Type B pancreatic cell (in vitro differentiated cells): ENCODE measurements at places on chromosomes 6 and 20.
A peak's percentile ranks its signal among the peaks of the same experiment; 100 is the strongest.

DNA sequence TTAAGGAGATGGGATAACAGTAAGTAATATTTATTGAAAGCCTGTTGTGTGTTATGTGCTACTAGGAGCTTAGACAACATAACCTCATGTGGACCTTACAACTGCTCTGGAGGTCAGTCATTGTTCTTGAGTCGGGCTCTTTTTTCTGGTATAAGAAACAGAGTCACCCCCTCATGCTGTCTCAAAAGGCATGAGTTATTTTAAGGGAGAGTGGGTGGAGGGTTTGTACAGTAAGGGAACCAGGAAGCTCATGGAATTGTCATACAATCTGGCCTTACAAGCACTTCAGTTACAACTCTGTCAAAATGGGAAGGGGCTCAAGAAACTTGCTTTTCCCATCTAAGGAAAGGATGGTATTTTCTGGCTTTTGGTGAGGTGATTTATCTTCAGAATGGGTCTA is 16.5 kb upstream of the DSE start:
- H3K27me3 ChIP-seq, result no peaks in the 10 kb centered on the region
- H3K36me3 ChIP-seq, result no peaks in the 10 kb centered on the region
- no peak overlapping the region for H3K4me3 ChIP-seq
- peaks cover 3% of the 10 kb centered on the region for H3K4me1 ChIP-seq
- no peak for DNase-seq

DNA sequence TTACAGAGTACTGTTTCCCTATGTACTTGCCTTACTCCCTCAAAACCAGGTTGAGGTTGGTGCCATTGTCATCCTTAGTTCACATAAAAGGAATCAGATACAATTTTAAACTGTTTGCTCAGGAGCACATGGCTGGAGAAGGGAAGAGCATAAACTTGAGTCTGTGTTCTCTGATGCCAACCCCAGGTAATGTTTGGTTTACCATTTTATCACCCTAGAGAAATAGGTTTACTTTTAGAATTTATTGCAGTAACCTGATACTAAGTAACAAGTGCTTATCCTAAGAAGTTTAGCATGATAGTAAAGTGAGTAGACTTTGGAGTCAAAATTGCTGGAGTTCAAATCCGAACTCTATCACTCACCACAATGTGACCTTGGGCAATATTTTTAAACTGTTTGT is 86.3 kb downstream of the RFPL4B start:
- no peaks in the 10 kb centered on the region for H3K36me3 ChIP-seq
- no peak overlapping the region for H3K4me3 ChIP-seq
- H3K27ac ChIP-seq, result no peak overlapping the region
- peaks cover 13% of the 10 kb centered on the region for H3K4me1 ChIP-seq
- no peak for DNase-seq

DNA sequence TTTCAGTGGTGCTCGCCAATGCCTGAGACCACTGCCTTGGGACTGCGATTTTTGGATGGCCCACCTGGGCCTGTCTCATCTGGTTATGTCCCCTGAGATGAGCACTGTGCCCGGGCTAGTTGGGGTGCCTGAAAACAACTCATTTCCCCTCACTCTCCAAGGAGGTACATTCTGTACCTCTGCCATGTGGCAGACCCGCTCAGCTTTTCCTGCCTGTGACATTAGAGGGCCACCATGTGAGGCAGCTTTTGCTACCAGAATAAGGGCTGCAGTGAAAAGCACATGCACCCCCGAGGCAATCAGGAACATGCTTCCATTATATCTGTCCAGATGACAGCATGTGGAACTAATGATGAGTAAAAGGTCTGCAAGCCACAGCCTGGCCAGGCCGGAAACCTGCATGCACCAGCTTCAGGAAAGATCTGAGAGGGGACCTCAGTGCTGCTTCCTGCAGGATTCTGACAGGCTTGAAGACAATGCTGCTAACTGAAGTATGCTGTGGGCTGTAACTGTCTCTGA is 11.3 kb upstream of the SRSF6 start:
- peaks cover 16% of the 10 kb centered on the region for H3K27me3 ChIP-seq
- no peak overlapping the region for H3K27ac ChIP-seq
- no peak overlapping the region for H3K4me3 ChIP-seq
- no peak for DNase-seq

- H3K27ac ChIP-seq, result no peak overlapping the region
- H3K27me3 ChIP-seq, result no peaks in the 10 kb centered on the region
- no peak for DNase-seq
- peaks cover 6% of the 10 kb centered on the region for H3K4me1 ChIP-seq
Measured at GRCh38 chr20:25016471-25016870, 23.9 kb upstream of the APMAP start.

GRCh38 chr20:16761305-16761829 is 13.2 kb downstream of the OTOR start:
- H3K4me1 ChIP-seq, result peaks cover 26% of the 10 kb centered on the region
- DNase-seq, result no peak
- peak overlapping the region; percentile 58 for H3K27ac ChIP-seq
- H3K4me3 ChIP-seq, result peak overlapping the region; percentile 69

DNA sequence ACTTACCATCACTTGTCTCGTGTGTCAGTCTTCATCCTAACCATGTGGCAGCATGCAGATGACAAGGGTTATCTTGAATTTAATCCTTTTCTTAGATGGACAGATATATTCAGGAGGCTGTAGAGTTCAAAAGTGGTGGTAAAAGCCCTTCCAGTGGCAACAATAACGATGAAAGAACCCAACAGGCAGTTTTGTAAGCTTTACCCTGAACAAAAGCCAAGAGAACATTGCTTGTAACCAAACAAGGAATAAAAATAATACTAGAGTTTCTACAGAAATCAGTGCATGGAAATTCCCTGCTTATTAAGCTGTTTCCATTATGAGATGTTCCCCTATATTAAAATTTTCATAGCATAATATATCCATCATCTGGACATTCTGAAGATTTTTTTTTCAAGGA is 69.7 kb downstream of the PDE7B start:
- H3K36me3 ChIP-seq, result no peaks in the 10 kb centered on the region
- H3K4me1 ChIP-seq, result peaks cover 6% of the 10 kb centered on the region
- H3K4me3 ChIP-seq, result no peak overlapping the region
- no peak overlapping the region for H3K27ac ChIP-seq

GRCh38 chr20:25418776-25419175 is 11.3 kb downstream of the GINS1 start:
- no peak for DNase-seq
- no peak overlapping the region for H3K4me3 ChIP-seq
- no peak overlapping the region for H3K27ac ChIP-seq
- no peaks in the 10 kb centered on the region for H3K4me1 ChIP-seq
- no peaks in the 10 kb centered on the region for H3K27me3 ChIP-seq
- no peaks in the 10 kb centered on the region for H3K36me3 ChIP-seq

GRCh38 chr20:49276961-49277785 is 684 bp downstream of the ZNFX1 start:
- DNase-seq, result no peak
- peaks cover 56% of the 10 kb centered on the region for H3K36me3 ChIP-seq
- H3K27ac ChIP-seq, result peak overlapping the region; percentile 98
- H3K4me1 ChIP-seq, result peaks cover 38% of the 10 kb centered on the region
- H3K4me3 ChIP-seq, result peak overlapping the region; percentile 98

- H3K27ac ChIP-seq, result no peak overlapping the region
- H3K4me1 ChIP-seq, result peaks cover 12% of the 10 kb centered on the region
- H3K27me3 ChIP-seq, result peaks cover 5% of the 10 kb centered on the region
- no peak overlapping the region for H3K4me3 ChIP-seq
- DNase-seq, result no peak
- H3K36me3 ChIP-seq, result peaks cover 4% of the 10 kb centered on the region
Measured at GRCh38 chr20:45091366-45091765, 9.6 kb downstream of the KCNS1 start.

DNA sequence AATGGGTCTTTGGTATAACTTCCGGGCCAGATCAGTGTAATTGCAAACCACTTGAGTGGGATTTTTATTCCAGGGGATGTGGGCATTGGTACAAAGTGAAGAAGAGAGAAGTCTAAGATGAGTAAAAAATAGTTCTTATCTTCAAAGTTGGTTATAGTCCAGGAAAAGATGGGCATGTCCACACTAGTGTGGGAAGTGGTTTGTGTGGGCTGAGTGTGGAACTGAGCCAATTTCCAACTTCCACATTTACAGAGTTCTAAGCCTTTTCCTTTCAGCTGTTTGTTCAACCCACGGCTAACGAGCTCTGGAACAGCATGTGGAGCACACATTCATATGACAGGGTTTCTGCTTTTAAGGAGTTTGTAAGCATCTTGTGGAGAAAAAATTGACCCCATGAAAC is 72.3 kb upstream of the IFNGR1 start:
- H3K27me3 ChIP-seq, result no peaks in the 10 kb centered on the region
- H3K36me3 ChIP-seq, result no peaks in the 10 kb centered on the region
- H3K4me3 ChIP-seq, result no peak overlapping the region
- DNase-seq, result no peak
- no peak overlapping the region for H3K27ac ChIP-seq

DNA sequence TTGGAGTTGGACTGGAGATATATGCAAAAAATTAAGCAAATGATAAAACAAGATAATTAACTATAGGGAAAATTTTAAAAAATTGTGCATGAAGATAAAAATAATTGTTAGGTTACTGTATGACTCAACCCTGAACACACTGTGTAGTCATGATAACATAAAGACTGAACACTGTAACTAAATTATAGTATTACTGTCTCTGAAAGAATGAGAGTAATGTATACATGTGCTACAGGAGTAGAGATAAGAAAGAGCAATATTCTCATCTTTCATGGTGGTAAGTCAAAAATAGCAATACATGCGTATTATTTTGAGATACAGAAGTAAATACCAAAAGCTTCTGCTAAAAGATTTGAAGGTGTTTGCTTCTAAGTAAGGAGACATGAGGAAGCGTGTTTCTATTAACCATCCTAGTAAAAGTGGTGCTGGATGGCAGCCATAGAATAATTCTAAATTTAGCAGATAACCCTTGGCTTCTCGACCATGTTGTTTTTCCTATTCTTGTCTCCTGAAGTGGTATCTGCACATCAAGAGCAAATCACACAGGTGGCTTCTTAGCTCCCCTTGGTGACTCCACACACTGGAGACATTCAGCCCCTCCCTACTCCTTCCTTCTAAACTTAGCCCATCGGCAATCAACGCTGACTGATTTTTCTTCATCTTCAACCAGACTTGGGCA is 390.6 kb upstream of the PLCB4 start:
- no peak overlapping the region for H3K4me3 ChIP-seq
- H3K27ac ChIP-seq, result no peak overlapping the region
- H3K4me1 ChIP-seq, result no peaks in the 10 kb centered on the region
- peaks cover 3% of the 10 kb centered on the region for H3K36me3 ChIP-seq

- H3K4me3 ChIP-seq, result no peak overlapping the region
- DNase-seq, result no peak
- H3K4me1 ChIP-seq, result no peaks in the 10 kb centered on the region
- H3K27ac ChIP-seq, result peak overlapping the region; percentile 12
- H3K36me3 ChIP-seq, result peaks cover 13% of the 10 kb centered on the region
- no peaks in the 10 kb centered on the region for H3K27me3 ChIP-seq
Measured at GRCh38 chr6:152232501-152233151, 404.5 kb downstream of the SYNE1 start.

GRCh38 chr20:7855545-7855944 is 84.7 kb downstream of the HAO1 start:
- H3K27me3 ChIP-seq, result peaks cover 3% of the 10 kb centered on the region
- H3K4me3 ChIP-seq, result no peak overlapping the region
- no peaks in the 10 kb centered on the region for H3K36me3 ChIP-seq
- H3K27ac ChIP-seq, result peak overlapping the region; percentile 30

DNA sequence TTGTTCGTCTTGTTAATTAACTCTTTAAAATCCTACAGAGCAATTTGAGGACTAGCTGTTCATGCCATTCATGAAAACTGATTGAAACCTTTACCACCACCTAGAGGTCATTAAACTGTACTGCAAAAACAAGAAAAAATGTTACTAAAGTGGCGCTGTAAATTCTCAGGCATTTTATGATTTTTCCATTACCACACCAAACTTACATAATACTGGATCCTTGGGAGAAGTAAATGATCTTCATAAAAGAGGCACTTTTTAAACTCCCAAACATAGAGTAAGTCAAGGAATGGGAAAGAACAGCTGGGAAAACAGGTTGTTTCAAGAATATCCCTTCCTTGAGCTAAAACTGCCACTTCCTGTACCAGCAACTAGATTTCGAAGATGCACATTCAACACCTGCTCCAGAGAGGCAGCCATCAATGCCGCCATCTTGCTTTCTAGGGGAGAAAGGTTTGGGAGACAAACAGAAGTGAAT is 54.3 kb downstream of the MYLIP start:
- no peak overlapping the region for H3K4me3 ChIP-seq
- H3K4me1 ChIP-seq, result peaks cover 34% of the 10 kb centered on the region
- peak overlapping the region; percentile 53 for H3K27ac ChIP-seq
- H3K36me3 ChIP-seq, result no peaks in the 10 kb centered on the region
- H3K27me3 ChIP-seq, result peaks cover under 1% of the 10 kb centered on the region

- DNase-seq, result no peak
- H3K4me3 ChIP-seq, result no peak overlapping the region
- no peak overlapping the region for H3K27ac ChIP-seq
- H3K27me3 ChIP-seq, result no peaks in the 10 kb centered on the region
- H3K4me1 ChIP-seq, result peaks cover 25% of the 10 kb centered on the region
- no peaks in the 10 kb centered on the region for H3K36me3 ChIP-seq
Measured at GRCh38 chr6:35673755-35674154, 15.0 kb downstream of the FKBP5 start.

DNA sequence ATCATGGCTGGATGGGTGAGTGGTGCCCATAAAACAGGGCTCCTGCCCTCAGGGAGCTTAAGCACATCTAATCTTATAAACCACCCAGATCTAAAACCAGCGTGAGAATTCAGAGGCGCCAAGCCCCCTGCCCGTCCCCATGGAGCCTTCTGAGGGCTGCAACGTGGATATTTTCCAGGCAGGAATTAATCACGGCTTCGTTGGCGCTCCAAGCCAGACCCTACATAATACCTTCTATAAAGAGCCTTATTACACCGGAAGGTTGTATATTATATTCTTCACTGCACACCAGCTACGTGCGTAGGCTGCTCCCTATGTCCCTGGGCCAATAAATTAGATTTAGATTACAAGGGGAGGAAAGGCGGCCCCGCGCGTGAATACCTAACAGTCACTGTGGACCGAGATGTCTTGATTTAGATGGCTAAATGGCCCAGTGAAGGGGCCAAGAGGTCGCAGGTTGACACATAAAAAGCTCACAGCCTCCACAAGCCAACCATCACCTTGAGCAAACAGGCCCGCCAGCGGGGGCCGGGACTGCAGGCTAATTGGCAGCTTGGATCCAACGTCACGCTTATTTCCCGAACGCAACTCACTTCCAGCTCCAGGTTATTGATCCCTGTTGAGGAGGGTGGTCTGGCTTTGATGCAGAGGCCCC is 64.7 kb upstream of the APCDD1L start:
- no peaks in the 10 kb centered on the region for H3K36me3 ChIP-seq
- H3K27ac ChIP-seq, result no peak overlapping the region
- H3K27me3 ChIP-seq, result peaks cover 33% of the 10 kb centered on the region
- H3K4me3 ChIP-seq, result no peak overlapping the region
- H3K4me1 ChIP-seq, result peaks cover 5% of the 10 kb centered on the region
- DNase-seq, result no peak
